D341Med (cell line): ENCODE measurements at places on chromosomes 4 and X.

- no peak for DNase-seq
These were observed 43.1 kb upstream of the GPR78 start for GRCh38 chr4:8537041-8537461.

- DNase-seq, result peak; percentile 67
These were observed 2.0 kb downstream of the TMEM255A start for GRCh38 chrX:120308959-120309872.

DNA sequence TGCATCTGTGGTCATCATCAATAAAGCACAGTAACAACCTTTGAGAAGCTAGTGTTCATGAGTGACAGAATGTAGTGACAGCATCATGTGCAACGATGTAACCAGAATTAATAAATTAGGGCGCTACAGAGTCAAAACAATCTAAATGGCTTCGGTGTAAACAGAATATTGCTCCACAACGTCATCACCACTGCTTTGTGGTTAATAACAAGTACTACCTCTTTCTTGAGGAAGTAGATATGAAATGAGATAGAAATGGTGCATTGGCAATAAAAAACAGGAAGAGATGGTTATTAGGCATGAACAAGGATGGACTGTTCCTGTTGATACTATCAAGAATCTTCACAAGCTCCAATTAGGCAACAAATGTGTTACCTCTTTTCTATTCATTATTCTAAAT is 8.7 kb upstream of the PDHA2 start:
- DNase-seq, result no peak

GRCh38 chr4:11079171-11079570 is 349.5 kb downstream of the HS3ST1 start:
- no peak for DNase-seq

DNA sequence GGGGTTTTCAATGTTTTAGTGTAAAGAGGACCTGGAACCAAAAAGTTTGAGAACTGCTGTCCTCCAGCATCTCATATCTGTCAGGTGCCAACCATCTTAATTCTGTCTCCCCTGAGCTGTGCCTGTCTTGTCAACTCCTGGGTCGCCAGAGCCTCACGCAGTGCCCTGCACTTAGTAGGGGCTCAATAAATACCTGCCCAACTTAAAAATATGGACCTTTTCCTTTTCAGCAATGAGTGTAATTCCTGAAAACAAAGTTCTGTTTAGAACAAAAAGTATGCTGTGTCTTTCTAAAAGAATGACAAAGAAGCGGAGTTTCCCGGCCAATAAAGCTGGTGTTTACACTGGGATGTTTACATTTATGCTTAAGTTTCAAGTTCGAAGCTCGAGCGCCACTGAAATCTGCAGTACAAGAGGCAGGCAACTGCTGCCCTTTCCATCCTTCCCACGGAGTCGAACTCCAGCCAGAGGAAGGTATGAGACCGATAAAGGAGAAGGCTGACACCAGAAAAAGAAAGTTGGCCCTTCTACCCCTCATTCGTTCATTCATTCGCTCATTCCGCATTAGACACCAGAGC is 1.1 kb upstream of the HTATSF1 start:
- no peak for DNase-seq
